ENCODE measurements at places on chromosomes 12 and 14. TPM values are rescaled to one million over a fixed set of nuclear protein-coding genes. Genes with fewer than 3 reads are reported as not detected.

GRCh38 chr12:92197815-92198214 lies 52.2 kb upstream of the BTG1 start:
- H3K36me3 ChIP-seq, result peaks cover 2% of the 10 kb centered on the region
- H3K27ac ChIP-seq, result no peak overlapping the region
- H3K4me1 ChIP-seq, result peaks cover 20% of the 10 kb centered on the region
- H3K4me3 ChIP-seq, result no peak overlapping the region
- no peaks in the 10 kb centered on the region for H3K27me3 ChIP-seq
- no peak for DNase-seq

GRCh38 chr12:12561371-12562015 lies 1.2 kb downstream of the DUSP16 start:
- DNase-seq, result peak; percentile 50
- peaks cover 47% of the 10 kb centered on the region for H3K4me1 ChIP-seq
- H3K27me3 ChIP-seq, result no peaks in the 10 kb centered on the region
- peak overlapping the region; percentile 84 for H3K4me3 ChIP-seq
- H3K27ac ChIP-seq, result peak overlapping the region; percentile 98
- peaks cover 5% of the 10 kb centered on the region for H3K36me3 ChIP-seq

DNA sequence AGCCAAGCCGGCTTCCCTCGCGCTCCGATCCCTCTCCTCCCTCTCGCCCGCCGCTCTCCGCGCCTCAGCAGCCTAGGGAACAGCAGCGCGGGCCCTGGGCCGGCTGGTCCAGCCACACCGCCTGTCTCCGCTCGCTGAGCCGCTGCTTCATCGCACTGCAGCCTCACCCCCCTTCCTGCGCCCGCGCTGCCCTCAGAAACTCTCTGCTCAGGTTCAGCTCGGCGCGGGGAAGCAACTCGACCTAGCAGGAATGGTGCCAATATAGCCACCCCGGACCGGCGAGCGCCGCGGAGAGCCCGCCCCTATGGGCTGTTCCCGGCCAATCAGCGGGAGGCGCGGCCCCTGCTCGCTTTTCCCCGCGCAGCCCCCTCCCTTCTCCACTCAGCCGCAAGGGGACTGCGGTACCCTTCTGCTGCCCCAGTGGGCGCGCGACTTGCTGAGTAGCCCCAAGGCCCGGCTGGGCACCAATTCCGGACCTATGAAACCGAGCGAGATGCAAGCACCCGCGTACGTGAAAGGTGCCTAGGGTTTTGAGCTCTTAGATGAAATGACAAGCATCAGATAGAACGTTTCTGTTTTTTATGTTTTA lies at the start of gene ADAMTS20:
TSS of gene ADAMTS20 (minus strand) at position 233 of the 589 bp plus-strand sequence. CDS start 282 bp downstream, outside the sequence.
- peaks cover 39% of the 10 kb centered on the region for H3K27me3 ChIP-seq
- peak within 1 kb of the TSS; percentile 97 for H3K27ac ChIP-seq
- DNase-seq, result peak; percentile 77
- H3K4me3 ChIP-seq, result peak within 1 kb of the TSS; percentile 98
- H3K4me1 ChIP-seq, result peaks cover 21% of the 10 kb centered on the region

- DNase-seq, result no peak
- no peak overlapping the region for H3K27ac ChIP-seq
- H3K27me3 ChIP-seq, result no peaks in the 10 kb centered on the region
- H3K36me3 ChIP-seq, result no peaks in the 10 kb centered on the region
- no peak overlapping the region for H3K4me3 ChIP-seq
- no peaks in the 10 kb centered on the region for H3K4me1 ChIP-seq
These were observed 534.0 kb upstream of the LMO3 start for GRCh38 chr12:17139931-17140330.

ANKS1B gene
- total RNA-seq, result 8.4 TPM

Data from neural crest cell (in vitro differentiated cells).